ENCODE measurements at places on chromosomes 7 and 10.

- DNase-seq: no peak
Measured at GRCh38 chr7:132430861-132431822, 145.1 kb downstream of the PLXNA4 start.

- DNase-seq: no peak
Measured at GRCh38 chr7:133829336-133829897, 297.7 kb upstream of the LRGUK start.

DNA sequence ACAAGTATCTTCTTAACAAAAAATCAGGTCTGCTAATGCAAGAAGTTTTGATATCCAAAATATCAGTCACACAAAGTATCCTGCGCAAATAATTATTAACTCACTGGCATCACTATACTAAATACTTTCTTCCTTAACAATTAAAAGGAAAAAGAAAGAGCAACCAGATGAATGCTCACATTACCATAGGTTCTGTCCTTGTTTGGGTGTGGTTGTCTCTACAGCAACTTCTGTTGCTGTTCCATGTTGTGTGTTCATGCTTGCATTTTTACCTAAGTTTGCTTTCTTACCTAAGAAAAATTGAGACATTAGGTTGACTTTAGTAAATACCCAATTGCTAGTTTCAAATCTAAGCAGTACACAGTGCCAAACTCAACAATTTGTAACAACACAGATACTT, 32.5 kb downstream of the FZD9 start:
- DNase-seq: no peak

DNA sequence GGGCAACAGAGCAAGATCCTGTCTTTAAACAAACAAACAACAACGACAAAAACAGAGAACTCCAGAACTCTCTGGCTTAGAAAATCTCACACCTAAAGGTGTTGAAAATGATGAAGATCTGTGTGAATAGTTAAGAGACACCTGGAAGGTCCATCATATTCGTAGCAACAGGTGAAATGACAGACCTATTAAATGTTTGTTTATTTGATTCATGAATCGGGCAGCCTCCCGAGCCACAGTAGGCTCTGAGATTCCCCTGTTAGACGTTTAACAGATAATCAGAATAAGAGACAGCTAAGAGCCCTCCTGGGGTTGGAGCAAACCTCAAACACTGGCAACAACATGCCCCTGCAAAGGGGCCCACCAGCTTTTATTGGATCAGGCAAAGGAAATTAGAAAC, 103.7 kb downstream of the LCOR start:
- DNase-seq: no peak

DNA sequence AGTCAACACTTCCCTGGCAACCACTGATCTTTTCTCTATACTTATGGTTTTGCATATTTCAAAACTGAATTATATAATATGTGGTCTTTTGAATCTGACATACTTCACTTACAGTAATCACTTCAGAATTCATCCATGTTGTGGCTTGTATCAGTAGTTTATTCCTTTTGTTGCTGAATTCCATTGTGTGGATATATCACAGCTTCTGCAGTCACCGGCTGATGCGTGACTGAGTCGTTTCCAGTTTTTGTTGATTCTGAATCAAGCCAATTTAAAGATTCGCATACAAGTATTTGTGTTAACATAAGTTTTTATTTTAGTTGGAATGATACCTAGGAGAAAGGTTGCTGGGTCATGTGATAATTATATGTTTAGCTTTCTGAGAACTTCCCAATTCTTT, 672.5 kb upstream of the ANKRD30A start:
- no peak for DNase-seq

GRCh38 chr10:34475274-34475646, 339.8 kb downstream of the PARD3 start:
- DNase-seq: no peak

- peak; percentile 7 for DNase-seq
Measured at GRCh38 chr7:152894295-152895170, 135.0 kb downstream of the ACTR3B start.

DNA sequence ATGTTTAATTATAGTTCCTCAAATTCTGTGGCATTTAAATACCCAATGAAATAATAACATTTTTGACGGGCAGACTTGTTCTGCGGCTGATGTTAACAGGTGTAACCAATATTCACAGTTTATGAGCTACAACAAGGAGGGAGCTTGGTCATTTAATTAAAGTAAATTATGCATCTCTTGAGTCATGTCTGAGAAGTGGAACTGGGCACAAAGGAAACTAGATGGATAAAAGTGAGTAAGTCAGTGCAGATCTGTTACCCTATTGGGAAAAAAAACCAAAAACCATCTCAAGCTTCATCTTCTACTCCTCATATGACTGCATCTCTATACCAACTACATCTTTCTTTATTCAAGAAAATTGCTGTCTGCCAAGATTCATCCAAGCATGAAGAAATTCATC, 24.0 kb downstream of the ANKRD22 start:
- no peak for DNase-seq

DNA sequence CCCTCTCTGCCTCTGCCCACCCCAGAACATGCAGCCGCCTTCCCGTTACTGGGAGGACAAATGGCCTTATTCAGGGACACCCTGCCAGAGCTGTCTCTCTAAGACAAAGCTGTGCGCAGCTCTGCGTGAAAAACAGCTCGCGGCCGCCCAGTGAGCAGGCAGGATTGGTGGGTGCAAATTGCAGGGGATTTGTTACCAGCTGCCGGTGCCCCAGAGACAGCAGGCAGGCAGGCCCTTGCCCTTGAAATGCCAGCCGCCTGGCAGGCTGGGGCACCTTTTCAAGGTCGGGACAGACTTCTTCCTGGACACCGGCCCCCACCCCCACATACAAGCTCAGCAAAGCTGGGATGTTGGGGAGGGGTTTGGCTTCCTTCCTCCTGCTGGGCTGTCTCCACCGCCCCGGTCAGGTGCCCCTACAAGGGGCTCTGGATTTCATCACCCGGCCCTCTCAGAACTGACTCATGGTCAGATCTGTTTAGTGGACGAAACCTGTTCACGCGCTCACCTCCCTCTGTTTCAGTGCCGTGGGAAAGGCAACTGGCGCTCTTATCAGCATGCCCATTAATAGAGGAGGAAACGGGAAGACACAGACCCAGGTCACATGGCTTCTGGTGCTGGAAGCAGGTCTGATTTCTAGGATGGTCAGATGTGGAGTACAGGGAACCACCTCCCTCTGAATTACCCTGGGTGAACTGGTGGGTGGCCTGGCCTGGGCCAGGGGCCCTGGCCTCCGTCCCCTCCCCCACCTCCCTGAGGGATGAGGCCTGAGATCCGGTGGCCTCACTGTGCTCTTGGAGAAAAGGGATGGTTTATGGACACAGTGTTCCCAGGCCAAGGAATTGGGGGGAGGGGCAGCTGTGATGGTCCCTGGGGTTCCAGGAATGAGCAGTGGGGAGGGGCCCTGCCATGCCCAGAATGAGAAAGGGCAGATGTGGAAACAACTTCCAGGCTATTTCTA, 123.9 kb upstream of the PPIF start:
- no peak for DNase-seq

GRCh38 chr10:126177417-126178030, 210.8 kb downstream of the ADAM12 start:
- DNase-seq: no peak

DNA sequence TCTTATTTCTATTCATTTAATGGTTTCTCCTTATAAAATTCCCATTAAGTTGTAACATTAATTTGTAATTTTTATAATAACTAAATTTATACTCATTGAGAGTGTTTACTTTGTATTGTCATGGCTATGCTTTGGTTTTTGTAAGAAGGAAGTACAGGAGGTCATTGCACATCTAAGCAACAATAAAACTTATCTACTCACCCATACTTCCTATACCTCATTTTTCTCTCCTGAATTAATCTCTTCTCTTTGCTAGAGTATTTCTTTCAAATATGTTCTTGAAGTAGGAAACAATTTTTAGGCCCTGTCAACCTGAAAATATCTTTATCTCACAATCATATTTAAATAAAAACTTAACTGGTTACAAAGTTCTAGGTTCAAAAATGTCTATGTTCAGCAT, 95.4 kb upstream of the WDR11 start:
- no peak for DNase-seq

GRCh38 chr7:111736552-111736874, 174.2 kb upstream of the IMMP2L start:
- DNase-seq: no peak

DNA sequence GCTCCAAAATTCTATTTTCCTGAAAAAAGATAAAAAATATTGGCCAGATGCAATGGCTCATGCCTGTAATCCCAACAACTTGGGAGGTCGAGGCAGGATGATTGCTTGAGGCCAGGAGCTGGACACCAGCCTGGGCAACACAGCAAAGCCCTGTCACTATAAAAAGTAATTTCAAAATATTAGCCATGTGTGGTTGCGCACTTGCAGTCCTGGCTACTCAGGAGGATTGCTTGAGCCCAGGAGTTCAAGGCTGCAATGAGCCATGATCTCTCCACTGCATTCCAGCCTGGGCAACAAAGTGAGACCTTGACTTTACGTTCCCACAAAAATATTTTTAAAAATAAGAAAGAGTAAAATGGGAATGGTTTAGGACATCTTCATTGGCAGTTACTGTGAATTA, 104.1 kb upstream of the AFAP1L2 start:
- DNase-seq: no peak

GRCh38 chr7:22885797-22886261, 63.2 kb upstream of the TOMM7 start:
- DNase-seq: peak; percentile 90

DNA sequence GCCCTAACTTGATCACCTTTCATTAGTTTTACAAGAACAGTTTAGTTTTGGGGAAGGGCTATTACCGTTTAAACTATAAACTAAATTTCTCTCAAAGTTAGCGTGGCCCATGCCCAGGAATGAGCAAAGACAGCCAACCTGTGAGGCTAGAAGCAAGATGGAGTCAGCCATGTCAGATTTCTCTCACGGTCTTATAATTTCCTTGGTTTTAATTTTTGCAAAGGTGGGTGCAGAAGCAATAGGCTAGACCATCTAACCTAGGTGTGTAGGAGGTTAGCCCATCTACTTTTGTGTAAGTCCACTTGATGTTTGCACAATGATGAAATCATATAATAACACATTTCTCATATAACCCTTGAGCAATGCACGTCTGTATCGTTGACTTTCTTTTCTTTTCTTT, 8.9 kb downstream of the CCL24 start:
- no peak for DNase-seq

DNA sequence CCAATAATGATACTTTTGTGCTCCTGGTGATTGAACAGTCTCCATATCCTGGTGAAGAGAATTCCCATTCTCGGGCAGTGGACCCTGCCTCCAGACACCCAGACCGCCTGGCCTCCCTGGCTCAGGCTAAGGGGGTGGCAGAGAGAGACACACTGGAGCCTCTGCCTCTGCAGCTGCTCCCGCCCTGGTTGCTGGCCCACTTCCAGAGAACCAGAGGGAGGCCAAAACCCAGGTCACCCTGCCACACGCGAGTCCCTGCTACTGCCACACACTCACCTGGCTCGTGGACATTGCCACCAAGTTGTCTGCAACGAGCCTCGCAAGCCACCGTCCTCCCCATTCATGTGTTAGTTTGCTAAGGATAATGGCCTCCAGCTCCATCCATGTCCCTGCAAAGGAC, 221.8 kb downstream of the HPSE2 start:
- no peak for DNase-seq

- no peak for DNase-seq
Measured at GRCh38 chr7:99243751-99244337, 28.8 kb upstream of the MYH16 start.

GRCh38 chr7:610141-610530, 90.5 kb upstream of the PDGFA start:
- DNase-seq: no peak

DNA sequence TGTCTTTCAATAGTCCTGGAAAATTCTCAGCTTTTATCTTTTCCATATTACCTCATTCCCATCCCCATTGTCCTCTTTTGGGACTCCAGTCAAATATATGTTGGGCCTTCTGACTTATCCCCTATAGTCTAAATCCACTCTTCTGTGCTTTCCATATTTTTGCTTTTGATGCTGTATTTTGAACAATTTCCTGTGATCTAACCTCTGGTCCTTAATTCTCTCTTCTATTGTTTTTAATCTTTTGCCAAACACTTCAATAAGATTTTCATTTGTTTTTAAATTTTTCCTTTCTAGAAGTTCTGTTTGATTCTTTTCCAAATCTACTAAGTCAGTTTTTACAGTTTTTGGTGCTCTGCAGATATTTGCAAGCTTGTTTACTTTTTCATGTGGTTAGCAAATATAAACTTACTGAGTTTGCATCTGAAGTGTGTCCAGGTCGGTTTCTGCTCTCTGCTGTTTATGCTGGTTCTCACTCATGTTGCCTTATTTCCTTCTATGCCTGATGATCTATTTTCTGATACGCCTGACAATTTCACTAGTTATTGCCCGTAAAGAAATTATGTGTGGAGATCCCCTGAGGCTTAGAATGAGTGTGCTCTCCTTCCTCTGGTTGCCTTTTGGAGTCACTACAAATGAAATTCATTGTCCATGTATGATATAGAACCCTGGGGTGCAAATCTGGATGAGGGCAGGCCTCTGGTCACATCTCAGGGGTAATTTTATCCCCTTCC, 110.4 kb downstream of the RBM20 start:
- DNase-seq: no peak

GRCh38 chr7:75054744-75055143, 18.9 kb downstream of the RCC1L start:
- DNase-seq: no peak

DNA sequence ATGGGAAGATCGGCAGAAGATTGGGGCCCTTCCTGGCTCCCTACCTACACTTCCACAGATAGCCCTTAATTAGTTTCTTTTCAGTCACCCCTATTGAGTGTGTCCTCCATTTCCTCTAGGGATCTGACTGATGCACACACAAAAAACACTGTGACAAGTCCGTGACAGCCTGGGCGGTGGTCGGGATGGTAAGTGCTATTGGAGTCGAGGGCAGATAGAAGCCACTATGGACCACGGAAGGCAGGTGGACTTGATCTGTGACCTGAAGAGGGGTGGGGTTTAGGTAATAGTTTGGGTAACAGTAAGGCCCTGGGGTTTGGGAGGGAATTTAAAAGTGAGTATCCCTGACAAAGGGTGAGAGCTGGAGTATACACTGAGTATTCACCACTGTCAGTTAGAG, 53.0 kb downstream of the PDK4 start:
- DNase-seq: no peak
